ENCODE measurements at places on chromosomes 2 and 18.
A peak's percentile ranks its signal among the peaks of the same experiment; 100 is the strongest.

GRCh38 chr2:38173683-38174082 is 97.7 kb upstream of the CYP1B1 start:
- no peak for DNase-seq

- DNase-seq: no peak
These were observed 535.2 kb downstream of the TDRD15 start for GRCh38 chr2:21658907-21659477.

- DNase-seq: no peak
These were observed 785.9 kb downstream of the EPHA4 start for GRCh38 chr2:220786216-220786615.

DNA sequence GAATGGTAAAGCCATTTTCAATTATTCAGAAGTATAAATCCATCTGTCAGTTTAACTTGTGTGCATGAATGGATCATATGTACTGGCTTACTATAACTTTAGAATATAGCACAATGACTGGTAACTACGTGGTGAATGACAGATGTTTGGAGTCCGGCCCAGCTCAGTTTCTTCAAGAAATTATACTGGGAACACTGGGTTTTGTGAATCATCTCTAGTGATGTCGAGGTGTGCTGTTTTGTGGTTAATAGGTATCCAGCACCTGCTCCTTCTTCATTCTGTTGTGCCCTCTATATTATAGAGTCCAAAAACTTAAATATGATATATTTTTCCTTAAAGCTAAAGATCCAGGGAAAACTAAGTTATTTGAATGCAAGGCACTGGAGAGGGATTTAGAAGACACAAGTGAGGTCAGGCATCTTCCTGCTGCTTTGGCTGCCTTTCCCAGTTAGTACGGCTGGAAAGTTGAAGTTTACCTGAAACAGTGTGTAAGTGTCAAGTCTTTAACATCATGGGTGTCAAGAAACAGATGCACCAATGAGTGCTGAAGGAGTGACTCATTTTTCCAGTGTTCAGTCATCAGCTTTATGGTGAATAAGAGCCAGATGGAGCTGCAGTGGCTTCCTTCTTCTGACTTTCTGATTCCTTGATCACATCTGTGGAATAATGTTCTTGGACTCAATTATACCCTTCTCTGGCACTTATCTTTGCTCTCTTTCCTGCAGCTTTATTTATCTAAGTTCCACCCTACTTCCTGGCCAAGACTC is 1079.5 kb upstream of the CELF4 start:
- DNase-seq: no peak

DNA sequence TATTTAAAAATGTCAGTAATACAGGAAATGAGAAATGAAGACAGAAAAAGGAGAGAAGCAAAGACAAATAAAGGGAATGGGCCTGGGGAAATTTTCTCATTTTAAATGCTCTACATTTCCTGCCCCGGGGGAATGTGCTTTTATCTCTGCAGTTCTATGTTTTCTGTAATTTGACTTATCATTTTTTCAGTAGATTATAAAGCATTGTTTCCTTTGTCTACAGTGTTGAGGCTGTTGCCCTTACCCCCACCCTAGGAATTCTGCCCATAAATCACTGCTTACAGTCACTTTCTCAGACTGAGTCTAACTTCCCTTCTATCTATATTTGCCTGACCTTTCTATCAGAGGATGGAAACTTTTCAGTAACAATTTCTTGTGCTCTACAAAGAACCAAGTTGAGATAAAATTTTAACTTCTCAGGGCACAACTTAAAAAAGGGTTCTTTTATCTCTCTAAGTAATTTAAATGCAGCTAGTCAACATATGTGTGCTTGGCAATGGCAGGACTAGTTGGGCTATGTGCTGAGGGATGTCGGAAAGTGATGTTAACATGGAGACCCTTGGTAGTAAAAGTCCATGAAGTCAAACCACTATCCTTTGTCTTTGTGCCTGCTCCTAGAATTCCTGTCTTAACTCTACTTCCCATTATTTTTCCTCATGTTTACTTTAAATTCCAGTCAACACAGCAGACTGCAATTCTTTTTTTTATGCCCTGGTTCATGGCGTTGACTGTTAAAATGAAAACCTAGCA is 146.5 kb upstream of the MMADHC start:
- peak; percentile 70 for DNase-seq

DNA sequence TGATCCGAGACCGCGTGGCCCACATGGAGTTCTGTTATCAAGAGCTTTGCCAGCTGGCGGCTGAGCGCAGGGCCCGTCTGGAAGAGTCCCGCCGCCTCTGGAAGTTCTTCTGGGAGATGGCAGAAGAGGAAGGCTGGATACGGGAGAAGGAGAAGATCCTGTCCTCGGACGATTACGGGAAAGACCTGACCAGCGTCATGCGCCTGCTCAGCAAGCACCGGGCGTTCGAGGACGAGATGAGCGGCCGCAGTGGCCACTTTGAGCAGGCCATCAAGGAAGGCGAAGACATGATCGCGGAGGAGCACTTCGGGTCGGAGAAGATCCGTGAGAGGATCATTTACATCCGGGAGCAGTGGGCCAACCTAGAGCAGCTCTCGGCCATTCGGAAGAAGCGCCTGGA is 94.5 kb upstream of the EML6 start:
- no peak for DNase-seq

DNA sequence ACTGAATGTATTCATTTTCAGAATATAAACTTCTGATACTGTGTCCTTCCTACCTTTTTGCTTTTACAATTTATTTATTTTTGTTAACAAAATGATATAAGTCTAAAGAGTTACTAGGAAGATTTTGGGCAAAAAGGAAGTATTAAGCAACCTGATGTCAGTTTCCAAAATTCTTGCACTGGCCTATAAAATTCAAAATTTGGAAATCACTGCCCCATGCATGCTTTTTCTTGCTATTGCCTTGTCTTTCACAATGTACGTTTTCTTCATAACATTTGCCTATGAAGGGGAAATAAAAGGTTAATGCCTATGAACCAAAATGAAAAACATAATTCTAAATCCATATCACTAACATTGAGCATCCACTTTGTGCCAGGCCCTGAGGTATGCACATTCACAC is 40.1 kb upstream of the EHBP1 start:
- no peak for DNase-seq

DNA sequence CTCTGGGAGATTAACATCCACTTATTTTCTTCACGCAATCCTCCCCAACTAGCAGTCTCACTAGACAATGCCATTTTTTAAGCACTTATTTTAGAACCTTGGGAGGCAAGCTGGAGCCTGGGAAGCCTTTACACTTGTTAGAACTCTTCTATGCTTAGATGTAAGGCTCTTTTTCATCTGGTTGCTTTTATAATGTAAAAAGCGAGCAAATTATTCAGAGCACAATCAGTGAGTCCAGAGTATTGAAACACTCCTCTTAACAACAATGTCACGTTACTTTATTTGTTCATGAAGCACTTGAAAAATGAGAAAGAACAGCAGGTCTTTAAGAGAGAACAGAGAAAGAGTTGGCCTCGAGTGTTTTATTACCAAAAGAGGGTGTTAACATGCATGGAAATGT is 84.1 kb upstream of the SLC8A1 start:
- DNase-seq: no peak

DNA sequence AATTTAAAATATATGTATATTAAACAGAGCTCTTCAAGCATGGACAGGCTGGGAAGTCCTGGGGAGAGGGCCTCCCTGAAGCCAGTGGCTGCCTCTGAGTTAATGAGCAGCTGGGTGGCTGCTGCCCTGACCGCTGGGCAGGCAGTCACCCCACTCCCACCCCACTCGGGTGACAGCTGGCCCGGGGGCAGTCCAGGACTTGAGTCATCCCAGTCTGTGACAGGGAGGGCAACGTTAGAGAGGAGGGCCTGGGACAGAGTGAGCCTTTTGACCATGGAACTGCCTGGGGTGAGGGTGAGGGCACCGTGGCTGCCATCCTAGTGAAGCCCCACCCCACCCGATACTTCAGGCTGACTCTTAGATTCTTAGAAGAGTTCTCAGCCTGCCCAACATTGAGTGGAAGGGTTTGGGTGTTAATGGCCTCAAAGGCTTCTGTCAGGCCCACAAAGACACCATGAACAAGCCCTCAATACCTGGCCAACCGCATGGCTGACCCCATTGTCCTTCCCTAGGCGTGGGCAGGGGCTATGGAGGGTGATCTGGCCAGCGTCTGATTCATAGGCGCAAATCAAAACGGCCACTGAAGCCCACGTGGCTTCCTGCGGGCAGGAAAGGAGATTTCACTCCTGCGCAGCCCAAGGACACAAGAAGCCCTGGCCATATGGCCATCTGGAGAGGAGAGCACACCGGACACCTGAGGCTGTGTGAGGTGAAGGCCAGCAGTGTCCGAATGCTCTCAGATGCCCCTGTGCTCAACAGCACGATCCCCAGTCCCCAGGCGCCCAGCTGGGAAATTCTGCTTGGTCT is 47.5 kb downstream of the MRPS5 start:
- no peak for DNase-seq

DNA sequence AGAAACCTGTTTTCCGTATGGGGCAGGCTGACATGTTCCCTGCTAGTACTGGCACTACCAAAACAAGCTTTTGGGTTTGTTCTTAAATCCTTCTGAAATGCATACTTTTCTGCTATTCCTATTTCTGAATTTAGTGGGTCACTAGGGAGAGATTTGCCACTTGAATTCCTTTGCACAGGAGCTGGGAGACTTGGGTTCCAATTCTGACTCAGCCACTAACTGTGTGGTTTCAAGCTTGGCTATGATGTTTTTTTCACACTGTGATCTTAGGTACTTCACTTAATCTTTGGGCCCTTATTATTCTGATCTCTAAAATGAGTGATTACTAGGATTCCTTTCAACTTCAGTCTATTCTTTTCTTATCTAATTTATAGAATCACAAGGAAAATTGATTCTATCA is 105.5 kb downstream of the BCL11A start:
- no peak for DNase-seq

GRCh38 chr2:149278161-149278871 is 52.1 kb upstream of the LYPD6 start:
- DNase-seq: peak; percentile 52

DNA sequence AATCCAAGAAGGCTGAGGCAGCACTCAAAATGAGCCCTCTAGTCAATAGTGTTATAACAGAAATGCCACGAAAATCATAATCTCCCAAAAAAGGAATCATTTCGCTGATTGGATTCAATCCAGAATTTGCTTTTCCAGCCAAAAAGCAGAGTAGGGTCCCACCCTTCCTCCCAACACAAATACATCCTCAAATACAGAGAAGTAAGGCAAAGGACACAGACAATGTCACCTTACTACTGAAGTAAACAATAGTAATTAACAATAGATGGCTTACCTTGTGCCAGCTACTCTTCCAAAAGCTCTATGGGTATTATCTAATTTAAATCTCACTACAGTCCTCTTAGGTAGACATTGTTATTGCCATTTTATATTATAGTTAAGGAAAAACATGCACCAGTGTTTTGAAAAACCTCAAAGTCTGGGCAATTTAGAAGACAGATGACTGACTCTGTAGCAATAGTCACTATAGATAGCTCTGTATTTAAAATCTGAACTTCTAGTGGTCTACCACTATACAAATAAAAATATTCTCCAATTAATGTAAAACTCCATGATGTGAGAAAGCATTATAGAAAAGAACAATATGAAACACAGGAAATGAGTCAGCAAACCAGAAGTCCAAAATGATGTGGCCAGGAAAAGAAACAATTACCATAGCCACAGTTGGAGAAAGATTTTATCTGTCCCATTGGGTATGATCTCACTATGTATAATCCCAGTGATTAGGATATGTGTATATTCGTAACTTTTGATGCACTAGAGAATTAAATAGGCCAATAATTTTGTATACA is 305.0 kb upstream of the ERBB4 start:
- DNase-seq: peak; percentile 76

- peak; percentile 84 for DNase-seq
These were observed 24.0 kb downstream of the RAX start for GRCh38 chr18:59249199-59249774.

- no peak for DNase-seq
These were observed 149.6 kb downstream of the TMEM18 start for GRCh38 chr2:527581-527980.
